SW 1271 (cell line): ENCODE measurements at places on chromosomes 11 and 22.

DNA sequence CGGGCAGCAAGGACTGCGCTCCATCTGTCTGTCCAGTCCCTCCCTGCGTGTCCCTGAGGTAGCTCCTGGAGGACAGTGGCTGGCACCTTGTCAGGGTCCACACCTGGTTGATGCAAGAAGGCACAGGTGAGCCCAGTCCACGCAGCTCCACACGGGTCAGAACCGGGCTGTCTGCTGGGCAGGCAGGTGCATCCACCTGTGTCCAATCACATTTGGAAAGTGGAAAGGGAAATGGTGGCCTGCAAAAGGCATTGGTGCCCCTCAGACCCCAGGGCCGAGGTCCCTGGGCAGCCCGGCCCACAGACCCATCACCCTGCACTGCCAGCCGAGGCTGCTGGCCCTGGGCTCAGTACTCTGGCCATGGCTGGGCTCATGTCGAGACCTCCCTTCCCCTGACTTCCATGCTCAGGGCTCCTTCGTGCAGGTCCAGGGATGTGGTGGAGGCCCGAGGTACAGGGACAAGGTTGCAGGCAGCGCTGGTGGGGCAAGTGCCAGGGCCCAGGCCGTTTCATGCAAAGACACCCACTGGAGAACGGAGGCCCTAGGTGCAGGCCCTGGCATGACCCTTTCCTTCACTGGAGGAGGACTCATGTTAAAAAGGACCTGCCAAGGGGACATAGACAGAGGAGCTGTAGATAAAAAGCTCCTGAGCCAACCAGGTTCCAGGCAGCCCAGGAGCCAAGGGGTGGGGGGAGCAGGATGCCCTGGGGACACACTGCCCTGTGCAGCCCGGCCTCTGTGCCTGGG lies 38.9 kb upstream of the TH start:
- DNase-seq: no peak

- no peak for DNase-seq
These were observed 107.5 kb downstream of the FEZ1 start for GRCh38 chr11:125388611-125389010.

DNA sequence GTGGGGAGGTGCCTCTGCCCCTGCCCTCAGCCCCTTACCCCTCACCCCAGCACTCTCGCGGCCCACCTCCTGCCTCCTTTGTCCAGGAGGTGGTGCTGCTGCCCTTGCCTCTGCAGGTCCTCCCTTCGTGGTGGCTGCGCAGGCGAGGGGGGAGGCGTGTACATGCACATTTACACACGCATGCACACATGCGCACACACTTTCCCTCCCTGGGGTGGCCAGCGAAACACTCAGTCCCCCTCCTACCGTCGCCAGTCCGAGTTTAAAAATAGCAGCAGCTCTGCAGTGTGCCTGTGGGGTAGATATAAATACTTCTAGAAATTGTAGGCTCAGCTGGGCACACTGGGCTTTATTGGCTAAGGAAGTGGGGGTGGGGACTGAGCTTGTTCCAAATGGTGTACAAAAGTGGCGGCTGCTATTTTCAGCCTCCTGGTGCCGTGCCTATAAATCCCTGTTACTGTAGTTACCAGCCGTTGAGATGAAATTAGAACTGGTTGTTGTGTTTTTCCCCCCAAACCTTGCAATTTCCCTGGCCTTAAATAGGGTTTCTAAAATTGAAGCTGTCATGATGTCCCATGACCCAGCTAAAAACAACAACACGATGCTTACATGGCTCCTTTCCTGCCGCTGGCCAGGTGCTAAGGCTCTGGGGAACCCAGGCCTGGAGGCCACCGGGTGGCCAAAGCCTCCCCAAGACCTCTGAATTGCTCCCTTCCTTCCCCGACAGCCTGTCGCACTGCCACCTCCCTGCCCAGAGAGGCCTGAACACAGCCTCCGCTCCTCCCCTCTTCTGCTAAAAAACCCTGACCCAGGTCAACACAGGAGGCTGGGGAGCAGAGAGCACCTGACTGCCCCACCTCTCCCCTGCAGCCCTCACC lies 12.4 kb downstream of the PICK1 start:
- DNase-seq: no peak

DNA sequence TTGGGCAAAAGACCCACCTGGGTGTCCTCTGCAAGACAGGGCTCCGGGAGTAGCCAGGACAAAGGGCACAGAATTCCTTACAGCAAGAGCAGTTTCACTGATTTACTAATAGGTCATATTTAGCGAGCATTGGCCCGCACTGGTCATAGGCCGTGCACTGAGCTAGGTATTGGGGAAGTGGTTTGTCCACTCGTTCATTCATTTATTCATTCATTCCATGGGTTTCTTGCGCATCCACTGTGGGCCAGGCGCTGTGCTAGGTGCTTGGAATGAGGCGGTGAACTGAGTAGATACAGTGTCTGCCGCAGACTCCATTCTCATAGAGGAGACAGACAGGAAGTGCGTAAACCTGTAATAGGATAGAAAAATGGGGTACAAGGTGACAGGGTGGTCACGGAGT lies 13.2 kb upstream of the LINC01488 start:
- DNase-seq: no peak

DNA sequence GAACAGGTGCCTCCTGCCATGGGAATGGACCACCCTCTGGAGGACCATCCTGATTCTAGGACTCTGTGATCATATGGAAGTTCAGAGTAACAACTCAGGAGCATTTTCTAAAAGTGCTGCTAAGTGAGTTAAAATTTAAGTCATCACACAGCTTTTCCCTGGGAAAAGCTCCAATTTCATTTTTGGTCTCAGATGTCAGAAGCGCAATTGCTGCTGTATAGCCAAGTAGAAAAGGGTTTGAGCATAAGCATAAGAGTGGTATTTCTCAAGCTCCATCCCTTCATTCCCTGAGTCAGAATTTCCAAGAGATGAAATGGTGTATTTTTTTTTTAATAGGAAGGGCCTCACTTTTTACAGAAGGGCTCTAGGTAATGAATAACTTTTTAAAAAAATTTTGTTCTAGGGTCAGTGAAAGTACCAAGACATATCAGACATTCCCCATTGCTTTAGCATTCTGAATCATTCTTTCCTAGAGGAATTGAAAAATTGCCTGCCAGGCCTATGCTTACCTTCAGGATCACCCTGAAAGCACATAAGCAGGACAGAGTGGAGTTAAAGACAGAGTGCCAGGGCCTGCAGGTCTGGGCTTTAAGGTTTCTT lies 564.5 kb upstream of the ISX start:
- no peak for DNase-seq

DNA sequence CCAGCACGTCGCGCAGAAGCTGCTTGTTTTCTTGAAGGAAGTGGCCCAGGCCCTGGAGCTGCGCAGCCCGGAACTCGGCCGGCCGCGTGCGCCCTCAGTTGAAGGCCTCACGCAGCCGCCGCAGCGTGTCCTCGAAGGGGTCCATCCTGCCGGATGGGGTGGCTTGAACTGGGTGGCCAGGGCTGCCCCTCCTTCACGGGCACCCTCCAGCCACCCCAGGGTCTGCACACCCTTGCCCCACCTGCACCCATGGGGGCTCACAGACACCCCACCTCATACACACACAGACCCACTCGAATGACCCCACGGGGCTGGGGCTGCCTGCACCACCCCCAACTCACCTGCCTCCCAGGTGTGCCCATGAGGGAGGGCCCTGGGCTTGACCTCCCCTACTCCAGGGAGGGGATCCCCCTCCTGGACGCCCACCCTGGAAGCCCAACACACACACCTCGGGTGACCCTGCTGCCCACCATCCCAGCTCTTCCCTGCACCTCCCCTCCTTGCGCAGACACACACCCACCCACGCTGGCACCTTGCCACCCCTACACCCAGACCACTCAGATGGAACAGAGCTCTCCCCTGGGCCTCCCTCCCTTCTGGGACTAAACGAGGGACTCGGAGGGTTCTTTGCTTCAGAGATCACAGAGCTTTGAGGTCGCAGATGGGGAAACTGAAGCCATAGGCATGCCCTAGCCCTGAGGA lies 6.8 kb downstream of the ALDH3B2 start:
- DNase-seq: no peak

DNA sequence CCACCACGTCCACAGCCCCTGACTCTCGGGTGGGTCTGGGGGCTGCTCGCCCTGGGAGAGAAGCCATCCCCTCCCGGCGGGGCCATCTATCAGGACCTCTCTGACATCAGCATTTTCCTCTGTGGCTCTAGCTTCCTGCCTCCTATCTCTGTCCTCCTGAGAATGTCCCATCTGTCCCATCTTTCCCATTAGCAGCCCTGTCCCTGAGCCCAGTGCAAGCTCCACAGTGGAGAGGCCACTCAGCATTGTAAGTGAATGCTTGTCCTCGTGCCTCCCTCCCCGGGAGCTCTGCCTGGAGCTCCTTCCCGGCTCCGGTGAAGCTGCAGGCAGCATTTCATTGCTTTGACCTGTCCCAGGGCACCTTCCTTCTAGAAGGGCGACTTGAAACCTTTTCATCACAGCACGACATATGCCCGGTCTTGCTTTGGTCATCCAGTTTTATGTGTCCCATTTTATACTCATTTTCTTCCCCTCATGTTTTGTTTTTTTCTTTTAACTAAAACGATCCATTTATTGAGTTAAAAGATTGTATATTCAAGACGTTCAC lies 49.7 kb downstream of the RTN4R start:
- DNase-seq: no peak

DNA sequence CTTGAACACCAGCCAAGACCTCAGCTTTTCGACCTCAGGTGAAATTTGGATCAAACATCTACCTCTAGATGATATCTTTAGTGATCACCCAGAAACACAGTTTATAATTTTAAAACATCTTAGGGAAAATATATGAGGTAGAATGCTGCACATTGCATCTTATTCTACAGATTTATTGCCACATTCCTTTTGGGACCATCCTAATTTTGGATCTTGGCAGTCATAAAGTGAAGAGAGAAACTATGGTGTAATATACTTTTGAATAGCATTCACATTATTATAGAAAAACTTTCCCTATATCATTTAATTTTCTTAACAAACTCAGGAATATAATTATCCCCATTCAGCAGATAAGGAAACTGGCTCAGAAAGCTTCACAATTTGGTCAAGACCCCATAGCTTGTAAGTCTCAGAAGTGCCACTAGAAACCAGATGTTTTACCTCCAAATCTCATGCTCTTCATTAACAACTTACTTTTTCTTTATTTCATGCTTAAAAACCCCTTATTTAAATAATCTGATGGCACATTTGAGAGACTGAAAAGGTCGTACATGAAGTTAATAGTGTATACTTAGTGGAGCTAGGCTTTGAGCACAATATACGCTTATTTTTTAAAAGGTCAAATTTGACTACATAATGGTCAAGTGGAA lies 199.2 kb upstream of the CTSC start:
- no peak for DNase-seq

DNA sequence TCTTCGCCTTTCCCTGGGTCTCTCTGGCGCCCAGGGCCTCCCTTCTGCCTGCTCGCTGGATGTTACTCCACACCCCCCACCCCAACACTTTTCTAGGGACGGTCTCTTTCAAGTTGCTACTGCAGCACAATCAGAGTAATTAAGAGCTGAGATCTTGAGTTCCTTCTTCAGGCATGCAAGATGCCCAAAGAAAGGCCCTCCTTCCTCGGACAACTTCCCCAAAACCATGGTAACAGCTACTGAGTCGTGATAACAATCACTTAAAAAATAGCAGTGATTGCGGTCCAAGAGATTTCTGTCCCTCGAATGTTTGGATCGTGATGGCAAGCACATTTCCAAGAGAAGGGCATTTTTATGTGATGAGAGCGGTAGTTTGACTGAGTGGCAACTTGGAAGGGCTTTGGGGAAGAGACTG lies 638 bp upstream of the TENM4 start:
- no peak for DNase-seq

GRCh38 chr11:93000511-93001476 lies 31.3 kb downstream of the MTNR1B start:
- DNase-seq: peak; percentile 86

GRCh38 chr11:613369-613968 lies 2.3 kb downstream of the IRF7 start:
- DNase-seq: peak; percentile 28

DNA sequence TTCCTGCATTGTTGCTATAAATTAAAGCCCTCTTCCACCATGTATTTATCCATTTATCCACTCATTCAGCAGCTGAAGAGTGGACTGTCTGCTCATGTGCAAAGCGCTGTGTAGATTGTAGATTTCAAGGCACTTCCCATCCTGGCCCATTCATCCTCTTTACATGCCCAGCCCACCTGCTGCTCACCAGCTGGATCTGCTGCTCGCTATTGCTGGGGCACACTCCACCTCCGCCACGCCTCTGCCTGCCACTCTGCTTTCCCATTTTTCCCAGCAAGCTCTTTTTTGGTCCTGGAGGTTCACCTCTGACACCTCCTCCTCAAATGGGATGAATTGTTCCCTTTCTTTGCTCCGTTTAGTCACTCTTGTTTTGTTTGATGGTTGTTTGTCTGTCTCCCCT lies 48.3 kb downstream of the CEP164 start:
- no peak for DNase-seq

DNA sequence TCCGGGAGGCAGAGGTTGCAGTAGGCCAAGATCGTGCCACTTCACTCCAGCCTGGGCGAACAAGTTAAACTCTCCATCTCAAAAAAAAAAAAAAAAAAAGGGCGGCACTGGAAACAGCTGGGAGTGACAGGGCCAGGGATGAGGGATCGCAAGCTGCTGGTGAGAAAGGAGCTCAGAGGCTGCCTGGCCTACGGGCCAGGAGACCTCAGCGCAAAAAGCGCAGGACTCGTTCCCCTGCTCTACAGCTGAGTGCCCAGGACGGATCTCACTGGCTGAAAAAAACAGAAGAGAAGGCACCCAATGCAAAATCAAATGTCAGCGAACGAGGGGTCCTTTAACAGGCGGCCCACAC lies 650 bp upstream of the NUP50 start:
- peak; percentile 13 for DNase-seq

DNA sequence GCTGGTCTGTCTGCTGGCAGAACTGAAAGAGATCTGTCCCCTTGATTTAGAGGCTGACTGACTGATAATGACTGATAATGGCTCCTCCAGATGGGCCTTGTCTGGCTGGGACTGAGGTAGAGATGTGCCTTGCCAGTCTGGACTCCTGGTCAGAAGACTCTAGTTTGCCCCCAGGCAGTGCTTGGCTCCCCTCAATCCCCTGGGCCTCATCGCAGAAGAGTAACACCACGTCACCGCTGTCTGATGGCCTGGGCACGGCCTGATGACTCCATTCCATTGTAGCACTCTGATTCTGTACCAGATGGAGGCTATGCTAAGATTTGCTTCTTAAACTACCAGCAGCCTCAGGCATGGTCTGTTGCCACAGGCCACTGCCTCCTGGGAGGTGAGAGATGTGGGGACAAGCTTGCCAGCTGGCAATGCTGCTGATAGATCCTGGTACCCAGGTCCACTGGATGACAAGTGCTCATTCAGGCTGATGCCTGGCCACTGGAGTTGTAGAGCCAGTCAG lies 19.1 kb downstream of the CYB5R2 start:
- DNase-seq: no peak
